Activated CD4-positive, alpha-beta T cell treated with anti-CD3 and anti-CD28 coated beads, Interleukin-2, amount 10 ng/mL, durations not matched to agents 24 days and 14 days (primary cell): ENCODE measurements at places on chromosomes 12 and 14.

GRCh38 chr12:47722941-47723631 is 2.2 kb downstream of the ENDOU start:
- no peak overlapping the region for H3K27ac ChIP-seq
- no peaks in the 10 kb centered on the region for H3K27me3 ChIP-seq
- H3K4me3 ChIP-seq, result no peak overlapping the region
- peaks cover 2% of the 10 kb centered on the region for H3K36me3 ChIP-seq
- no peak for DNase-seq

DNA sequence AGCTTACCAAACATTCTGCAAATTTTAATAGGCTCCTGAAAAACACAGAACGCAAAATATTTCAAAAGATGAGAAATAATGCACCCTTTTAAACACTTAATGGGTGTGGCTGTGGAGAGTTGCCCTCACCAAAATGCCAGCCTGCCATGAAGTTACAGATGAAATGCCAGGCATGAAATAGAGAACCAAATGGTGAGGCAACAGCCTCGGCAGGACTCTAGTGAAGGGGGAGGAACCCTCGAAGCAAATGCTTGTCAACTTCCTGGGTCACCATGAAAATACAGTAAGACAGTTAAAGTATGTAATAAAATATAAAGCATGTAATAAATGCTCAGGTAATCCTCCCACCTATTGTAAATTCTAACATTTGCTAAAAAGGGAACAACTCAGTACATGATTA is 24.1 kb downstream of the DUSP16 start:
- no peaks in the 10 kb centered on the region for H3K27me3 ChIP-seq
- H3K36me3 ChIP-seq, result peaks cover 26% of the 10 kb centered on the region
- no peak overlapping the region for H3K4me3 ChIP-seq
- peak; percentile 23 for DNase-seq

DNA sequence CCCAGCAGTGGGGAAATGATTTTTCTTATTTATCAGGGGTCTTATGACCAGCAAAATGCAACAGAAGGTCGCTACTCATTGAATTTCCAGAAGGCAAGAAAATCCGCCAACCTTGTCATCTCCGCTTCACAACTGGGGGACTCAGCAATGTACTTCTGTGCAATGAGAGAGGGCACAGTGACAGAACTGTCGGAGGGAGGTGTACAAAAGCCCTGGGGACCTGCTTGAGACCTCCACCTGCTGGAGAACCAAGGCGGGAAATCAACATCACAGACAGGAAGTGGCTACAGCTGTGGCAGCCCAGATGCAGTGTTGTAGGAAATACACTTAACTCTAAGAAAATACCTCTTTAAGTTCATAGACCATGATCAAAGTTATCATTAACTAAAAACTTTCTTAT is 250.9 kb upstream of the OR4E1 start:
- peaks cover 32% of the 10 kb centered on the region for H3K4me1 ChIP-seq
- peak; percentile 86 for DNase-seq
- peaks cover 4% of the 10 kb centered on the region for H3K36me3 ChIP-seq
- peak overlapping the region; percentile 92 for H3K27ac ChIP-seq
- H3K27me3 ChIP-seq, result no peaks in the 10 kb centered on the region

GRCh38 chr14:40164083-40164482 is 731.9 kb upstream of the FBXO33 start:
- H3K27ac ChIP-seq, result no peak overlapping the region
- H3K4me3 ChIP-seq, result no peak overlapping the region
- no peaks in the 10 kb centered on the region for H3K4me1 ChIP-seq
- DNase-seq, result no peak

DNA sequence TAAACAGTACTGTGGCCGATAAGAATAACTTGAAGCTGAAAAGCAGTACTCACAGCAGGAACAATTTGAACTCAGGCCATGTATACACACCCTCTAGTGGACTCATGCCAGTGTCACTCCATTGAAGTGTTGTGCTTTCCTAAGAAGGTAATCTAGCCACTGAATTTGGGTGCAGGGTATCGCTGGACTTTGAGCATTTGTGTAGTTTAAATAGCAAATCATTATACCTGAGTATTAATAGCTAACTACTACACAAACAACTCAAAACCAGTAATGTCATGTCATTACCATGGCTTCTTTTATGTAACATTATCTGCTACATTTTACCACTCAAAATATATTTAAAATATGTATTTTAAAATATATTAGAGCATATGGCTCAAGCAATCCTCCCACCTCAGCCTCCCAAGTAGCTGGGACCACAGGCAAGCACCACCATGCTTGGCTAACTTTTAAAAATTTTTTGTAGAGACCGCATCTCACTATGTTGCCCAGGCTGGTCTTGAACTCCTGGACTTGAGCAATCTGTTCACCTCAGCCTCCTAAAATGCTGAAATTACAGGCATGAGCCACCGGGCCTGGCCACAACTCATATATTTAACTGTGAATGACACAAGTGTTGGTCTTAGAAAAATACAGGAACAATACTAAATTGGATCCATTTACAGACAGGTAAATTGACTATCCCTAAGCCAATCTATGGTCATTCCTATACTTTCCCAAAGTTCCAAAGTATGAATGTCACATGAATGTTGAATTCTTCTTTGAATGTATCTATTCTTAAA is 25.6 kb upstream of the ARID4A start:
- H3K4me3 ChIP-seq, result no peak overlapping the region
- H3K27ac ChIP-seq, result no peak overlapping the region
- H3K27me3 ChIP-seq, result no peaks in the 10 kb centered on the region
- DNase-seq, result no peak
- H3K4me1 ChIP-seq, result peaks cover 33% of the 10 kb centered on the region

DNA sequence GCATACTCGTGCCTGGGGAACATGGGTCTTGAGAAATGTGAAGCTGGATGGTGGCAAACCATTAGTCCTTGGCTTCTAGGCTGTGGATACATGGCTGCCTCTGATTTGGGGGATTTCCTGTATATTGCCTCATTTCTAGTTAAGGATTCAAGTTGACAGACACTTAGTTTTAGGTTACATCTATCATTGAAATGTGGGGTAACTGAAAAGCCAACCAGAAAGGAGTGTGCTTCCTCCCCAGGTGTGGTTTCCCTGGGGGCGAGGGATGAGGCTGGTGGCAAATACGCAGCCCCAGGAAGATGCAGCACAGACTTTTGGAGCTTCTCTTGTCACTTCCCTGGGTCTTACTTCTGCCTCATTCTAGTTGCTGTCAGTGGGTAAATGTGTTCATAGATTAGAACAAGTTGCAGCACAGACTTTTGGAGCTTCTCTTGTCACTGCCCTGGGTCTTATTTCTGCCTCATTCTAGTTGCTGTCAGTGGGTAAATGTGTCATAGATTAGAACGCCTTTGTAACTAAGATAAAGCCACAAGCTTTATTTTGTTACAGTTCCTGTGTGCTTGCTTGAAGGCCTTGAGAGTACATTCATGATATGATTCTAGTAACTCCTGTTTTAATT is 85.1 kb downstream of the BORCS5 start:
- H3K4me1 ChIP-seq, result peaks cover 58% of the 10 kb centered on the region
- H3K4me3 ChIP-seq, result peak overlapping the region; percentile 21
- peaks cover 37% of the 10 kb centered on the region for H3K36me3 ChIP-seq
- peak; percentile 88 for DNase-seq
- peak overlapping the region; percentile 91 for H3K27ac ChIP-seq
- no peaks in the 10 kb centered on the region for H3K27me3 ChIP-seq

- no peaks in the 10 kb centered on the region for H3K27me3 ChIP-seq
- no peak overlapping the region for H3K27ac ChIP-seq
- H3K4me3 ChIP-seq, result no peak overlapping the region
- peaks cover 57% of the 10 kb centered on the region for H3K4me1 ChIP-seq
Measured at GRCh38 chr14:101834397-101834796, 72.9 kb downstream of the PPP2R5C start.

GRCh38 chr12:5614256-5614655 is 182.3 kb downstream of the NTF3 start:
- no peaks in the 10 kb centered on the region for H3K4me1 ChIP-seq
- no peaks in the 10 kb centered on the region for H3K36me3 ChIP-seq
- no peak overlapping the region for H3K4me3 ChIP-seq
- no peaks in the 10 kb centered on the region for H3K27me3 ChIP-seq
- no peak overlapping the region for H3K27ac ChIP-seq
- DNase-seq, result no peak

DNA sequence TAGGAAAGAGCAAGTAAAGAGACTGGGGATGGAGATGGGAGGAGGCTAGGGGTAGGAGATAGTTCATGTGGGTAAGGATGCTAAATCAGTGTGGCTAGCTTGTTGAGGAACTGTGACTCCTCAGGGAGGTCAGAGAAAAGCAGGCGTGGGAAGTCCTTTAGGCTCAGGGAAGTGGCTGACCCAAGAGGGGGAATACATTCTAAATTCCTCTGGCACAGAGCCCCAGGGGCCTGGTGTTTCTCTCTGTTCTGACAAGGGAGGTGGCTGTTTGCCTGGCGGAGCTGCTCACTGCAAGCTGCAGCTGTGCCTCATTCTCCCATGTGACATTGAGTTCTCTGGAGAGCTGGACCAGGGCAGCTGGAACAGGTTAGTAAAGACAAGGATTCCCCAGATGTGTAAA is 152.2 kb upstream of the SLC38A2 start:
- H3K27me3 ChIP-seq, result no peaks in the 10 kb centered on the region
- peaks cover 18% of the 10 kb centered on the region for H3K36me3 ChIP-seq
- peaks cover 46% of the 10 kb centered on the region for H3K4me1 ChIP-seq

GRCh38 chr14:29838752-29839151 is 88.9 kb downstream of the PRKD1 start:
- H3K27ac ChIP-seq, result no peak overlapping the region
- H3K4me3 ChIP-seq, result no peak overlapping the region
- DNase-seq, result no peak
- no peaks in the 10 kb centered on the region for H3K27me3 ChIP-seq
- no peaks in the 10 kb centered on the region for H3K4me1 ChIP-seq

DNA sequence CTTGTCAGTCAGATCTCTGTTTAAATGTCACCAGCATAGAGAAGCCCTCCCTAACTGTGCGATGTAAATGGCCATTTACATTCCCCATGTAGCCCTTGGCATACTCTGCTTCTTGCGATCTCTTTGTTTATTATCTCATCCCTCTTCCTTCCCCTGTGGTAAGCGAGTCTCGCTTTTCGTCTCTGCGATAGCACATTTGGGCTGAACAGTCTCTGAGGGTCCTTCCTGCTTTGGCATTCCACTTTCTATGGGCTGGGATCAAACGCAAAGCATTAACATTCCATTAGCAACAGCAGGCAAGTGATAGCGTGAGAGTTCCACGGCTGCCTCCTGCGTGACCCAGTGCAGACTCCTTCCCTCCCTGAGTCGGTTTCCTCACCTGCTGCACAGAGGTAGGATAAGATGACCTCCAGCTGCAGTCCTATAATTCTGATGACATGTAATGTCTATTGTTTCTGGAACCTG is 61.4 kb upstream of the TUNAR start:
- DNase-seq, result no peak
- no peaks in the 10 kb centered on the region for H3K4me1 ChIP-seq
- no peaks in the 10 kb centered on the region for H3K36me3 ChIP-seq

GRCh38 chr14:70254476-70254961 is 65.8 kb upstream of the SLC8A3 start:
- DNase-seq, result no peak
- peaks cover 62% of the 10 kb centered on the region for H3K27me3 ChIP-seq
- no peak overlapping the region for H3K4me3 ChIP-seq
- no peaks in the 10 kb centered on the region for H3K4me1 ChIP-seq
- no peak overlapping the region for H3K27ac ChIP-seq

DNA sequence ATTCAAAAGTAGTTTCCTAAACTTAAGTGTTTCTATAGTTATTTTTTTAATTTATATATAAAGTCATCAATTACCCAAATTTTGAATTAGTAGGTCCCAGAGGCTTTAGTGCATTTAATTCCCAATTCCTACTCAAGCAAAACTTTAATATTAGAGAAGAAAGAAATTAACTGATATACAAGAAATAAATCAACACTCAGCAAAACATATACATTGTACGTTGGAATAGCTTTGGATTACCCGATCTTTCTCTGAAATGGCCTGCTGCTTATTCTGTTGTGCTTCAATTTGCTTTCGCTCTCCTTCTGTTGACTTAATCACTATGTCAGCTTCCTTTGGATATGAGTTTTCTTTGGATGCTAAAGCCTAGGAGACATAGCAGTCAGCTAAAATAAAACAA is 18.2 kb downstream of the RPAP3 start:
- no peaks in the 10 kb centered on the region for H3K27me3 ChIP-seq
- H3K36me3 ChIP-seq, result peaks cover 42% of the 10 kb centered on the region
- DNase-seq, result no peak
- no peak overlapping the region for H3K4me3 ChIP-seq
- no peak overlapping the region for H3K27ac ChIP-seq

DNA sequence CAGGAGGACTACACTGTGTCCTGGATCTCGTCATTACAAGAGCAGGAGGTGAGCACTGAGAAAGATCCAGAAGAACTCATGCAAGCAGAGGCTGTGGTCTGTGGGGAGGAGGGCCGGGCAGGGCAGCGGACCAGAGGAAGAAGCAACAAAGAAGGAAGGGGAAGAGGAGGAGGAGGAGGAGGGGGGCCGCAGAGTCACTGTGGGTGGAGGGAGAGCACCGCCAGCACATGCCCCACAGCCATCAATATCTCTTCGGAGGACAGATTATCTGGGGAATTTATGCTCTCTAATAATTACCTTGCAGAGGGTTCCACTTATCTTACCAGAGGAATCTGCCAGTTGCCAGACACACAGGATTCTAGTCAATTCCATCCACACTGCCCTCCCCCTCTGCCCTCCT is 105.6 kb downstream of the DPF3 start:
- H3K27me3 ChIP-seq, result no peaks in the 10 kb centered on the region
- peaks cover 8% of the 10 kb centered on the region for H3K4me1 ChIP-seq
- H3K36me3 ChIP-seq, result no peaks in the 10 kb centered on the region

GRCh38 chr12:74538491-74539258 is 1.0 kb downstream of the ATXN7L3B start:
- peaks cover 40% of the 10 kb centered on the region for H3K4me1 ChIP-seq
- peak overlapping the region; percentile 97 for H3K27ac ChIP-seq
- peak overlapping the region; percentile 98 for H3K4me3 ChIP-seq
- peaks cover 53% of the 10 kb centered on the region for H3K36me3 ChIP-seq

DNA sequence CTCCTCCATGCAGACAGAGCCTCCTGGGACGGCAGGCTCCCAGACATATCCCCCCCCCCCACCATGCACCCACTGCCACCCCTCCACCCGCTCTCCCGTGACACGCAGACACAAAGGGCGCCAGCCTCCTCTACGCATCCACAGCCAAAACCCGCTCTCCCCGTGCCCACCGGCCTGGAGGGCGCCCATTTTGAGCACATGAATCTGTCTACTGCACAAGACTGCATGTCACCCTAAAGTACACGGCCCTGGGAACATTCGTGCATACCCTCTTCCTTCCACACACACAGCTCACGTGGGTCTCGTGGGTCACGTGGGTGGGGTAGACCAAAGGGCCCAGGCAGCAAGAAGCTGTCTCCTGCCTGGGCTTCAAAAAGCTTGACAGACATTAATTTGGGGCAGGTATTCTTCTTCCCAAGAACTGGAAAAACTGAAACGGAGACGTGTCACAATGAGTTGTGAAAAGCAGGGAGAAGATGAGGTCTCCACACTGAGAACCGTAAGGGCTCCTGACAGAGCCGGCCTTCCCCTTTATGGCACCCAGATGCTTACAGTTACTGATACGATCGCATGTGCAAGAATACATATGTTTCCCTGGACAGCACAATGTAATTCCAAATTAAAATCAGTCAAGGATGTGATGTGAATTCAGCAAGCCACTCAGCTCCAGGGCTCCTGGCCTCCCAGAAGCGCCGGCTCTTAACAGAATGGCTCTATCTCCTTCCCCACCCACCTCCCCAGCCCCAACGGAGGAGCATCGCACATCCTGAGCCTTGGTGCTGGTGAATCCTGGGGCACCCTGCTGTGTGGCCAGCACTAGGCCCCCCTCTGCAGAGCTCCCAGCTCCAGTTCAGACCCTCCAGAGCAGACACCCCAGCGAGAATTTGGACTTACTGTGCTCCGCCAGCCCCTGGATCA is 1.9 kb downstream of the TGFB3 start:
- peaks cover 30% of the 10 kb centered on the region for H3K4me1 ChIP-seq
- no peak for DNase-seq
- no peaks in the 10 kb centered on the region for H3K36me3 ChIP-seq
- H3K27ac ChIP-seq, result no peak overlapping the region
